ENCODE measurements at places on chromosomes 2 and 18.

DNA sequence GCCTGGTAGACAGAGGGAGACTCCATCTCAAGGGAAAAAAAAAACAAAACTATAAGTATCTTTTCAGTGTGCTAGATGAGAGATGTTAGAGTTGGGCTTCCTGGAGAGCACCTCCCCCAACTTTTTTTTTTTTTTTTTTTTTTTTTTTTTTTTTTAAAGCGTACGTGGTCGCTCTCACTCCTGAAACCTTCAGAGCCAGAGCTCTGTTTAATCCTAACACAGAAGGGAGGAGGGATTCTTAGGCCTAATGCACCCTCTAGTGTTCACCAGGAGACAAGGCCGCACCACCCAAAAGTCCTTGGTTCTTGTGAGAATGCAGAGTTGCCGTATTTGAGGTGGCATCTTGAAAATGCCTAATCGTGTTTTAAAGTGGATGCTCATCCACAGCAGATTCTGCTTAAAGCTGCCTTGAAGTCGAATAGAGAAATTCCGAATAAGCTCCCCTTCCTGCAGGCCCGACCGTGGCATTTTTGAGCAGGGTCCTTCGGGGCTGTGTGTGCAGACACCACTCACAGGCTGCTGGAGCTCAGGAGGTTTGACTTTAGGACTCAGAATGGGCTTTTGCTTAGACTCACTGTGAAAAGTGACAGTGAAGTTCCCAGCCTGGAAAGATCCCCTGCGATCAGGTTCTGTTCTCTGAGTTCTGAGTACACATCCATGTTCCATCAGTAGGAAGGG, 252.6 kb downstream of the AGAP1 start:
- DNase-seq = peak; percentile 64

DNA sequence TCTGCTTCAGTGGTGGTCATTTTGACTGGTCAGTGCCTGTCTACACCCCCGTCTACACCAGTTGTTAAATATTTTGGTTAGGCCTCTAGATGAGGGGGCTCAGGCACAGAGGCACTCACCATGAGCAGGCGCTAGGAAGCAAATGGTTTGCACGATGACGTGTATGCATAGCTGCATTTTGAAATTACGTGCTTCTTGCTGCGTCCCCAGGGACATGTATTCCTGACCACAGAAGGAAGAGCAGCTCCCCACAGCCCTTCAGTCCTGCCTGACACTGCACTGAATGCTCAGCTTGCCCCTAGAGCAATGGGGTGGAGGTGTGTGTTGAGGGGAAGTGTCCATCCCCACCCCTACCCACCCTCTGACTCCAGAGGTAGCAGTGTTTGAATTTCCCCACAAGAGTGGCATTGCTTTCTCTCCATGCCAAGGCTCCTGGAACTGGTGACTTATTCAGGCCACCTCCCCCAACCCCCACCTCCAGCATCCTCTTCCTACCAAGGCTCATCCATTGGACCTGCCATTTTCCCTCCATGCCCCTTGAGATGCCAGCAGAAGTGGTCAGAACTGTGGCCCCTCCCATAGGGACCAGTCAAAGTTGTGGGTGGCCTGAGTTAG, 11.4 kb upstream of the ZAP70 start:
- DNase-seq = no peak

DNA sequence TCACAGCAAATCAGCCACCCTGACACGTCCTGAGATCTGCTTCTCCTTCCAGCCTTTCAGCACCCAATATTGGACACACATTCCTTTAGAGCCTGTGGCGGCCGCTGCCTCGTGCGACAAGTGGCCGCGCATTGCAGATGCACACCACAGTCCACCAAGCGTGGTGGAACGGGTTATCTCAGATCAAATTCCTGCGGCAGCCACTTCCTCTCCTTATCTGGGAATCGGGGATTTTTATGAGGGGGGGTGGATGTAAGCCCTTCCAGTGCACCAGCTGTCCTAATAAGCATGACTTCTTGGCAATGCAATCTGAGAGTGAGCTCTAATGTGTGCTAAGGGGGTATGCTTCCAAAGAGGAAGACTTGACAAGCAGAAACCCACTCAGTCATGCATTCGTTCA, 18.3 kb upstream of the BMP10 start:
- no peak for DNase-seq

- no peak for DNase-seq
Measured at GRCh38 chr2:45796500-45796899, 145.0 kb downstream of the PRKCE start.

DNA sequence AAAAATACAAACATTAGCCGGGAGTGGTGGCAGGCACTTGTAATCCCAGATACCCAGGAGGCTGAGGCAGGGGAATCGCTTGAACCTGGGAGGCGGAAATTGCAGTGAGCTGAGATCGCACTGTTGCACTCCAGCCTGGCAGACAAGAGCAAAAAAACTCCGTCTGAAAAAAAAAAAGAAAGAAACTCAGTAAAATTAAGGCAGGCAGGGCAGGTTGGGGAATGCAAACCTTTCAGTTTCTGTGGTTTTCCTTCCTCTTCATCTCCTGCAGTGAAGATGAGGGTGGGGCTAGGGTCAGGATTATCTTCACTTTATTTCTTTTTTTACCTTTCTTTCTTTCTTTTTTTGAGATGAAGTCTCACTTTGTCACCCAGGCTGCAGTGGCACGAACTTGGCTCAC, 43.2 kb upstream of the PSME4 start:
- no peak for DNase-seq

All from left hindlimb (tissue), 1 donor.